ENCODE measurements at places on chromosomes 3 and 15.

- ATAC-seq, result no peak
These were observed 809.7 kb downstream of the NR2F2 start for GRCh38 chr15:97140216-97140615.

DNA sequence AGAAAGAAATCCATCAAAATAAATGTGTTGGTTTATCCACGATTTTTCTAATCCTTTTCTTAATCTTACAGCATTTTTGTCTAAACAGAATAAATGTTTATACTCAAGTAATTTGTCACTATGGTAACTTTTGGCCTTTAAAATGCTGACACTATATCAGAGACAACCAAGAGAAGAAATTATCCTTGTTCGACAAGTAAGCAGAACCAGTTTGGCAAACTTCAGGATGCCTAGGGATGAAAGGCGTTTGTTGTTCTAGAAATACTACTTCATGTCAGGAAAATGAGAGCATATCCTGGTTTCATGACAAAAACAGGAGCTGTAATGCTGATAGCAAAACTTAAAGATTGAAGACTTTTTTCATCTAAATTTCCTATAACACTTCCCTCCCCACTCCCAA, 308.0 kb upstream of the ATP11B start:
- peak; percentile 78 for ATAC-seq

- no peak for ATAC-seq
These were observed 24.3 kb upstream of the HEG1 start for GRCh38 chr3:125080077-125080476.

DNA sequence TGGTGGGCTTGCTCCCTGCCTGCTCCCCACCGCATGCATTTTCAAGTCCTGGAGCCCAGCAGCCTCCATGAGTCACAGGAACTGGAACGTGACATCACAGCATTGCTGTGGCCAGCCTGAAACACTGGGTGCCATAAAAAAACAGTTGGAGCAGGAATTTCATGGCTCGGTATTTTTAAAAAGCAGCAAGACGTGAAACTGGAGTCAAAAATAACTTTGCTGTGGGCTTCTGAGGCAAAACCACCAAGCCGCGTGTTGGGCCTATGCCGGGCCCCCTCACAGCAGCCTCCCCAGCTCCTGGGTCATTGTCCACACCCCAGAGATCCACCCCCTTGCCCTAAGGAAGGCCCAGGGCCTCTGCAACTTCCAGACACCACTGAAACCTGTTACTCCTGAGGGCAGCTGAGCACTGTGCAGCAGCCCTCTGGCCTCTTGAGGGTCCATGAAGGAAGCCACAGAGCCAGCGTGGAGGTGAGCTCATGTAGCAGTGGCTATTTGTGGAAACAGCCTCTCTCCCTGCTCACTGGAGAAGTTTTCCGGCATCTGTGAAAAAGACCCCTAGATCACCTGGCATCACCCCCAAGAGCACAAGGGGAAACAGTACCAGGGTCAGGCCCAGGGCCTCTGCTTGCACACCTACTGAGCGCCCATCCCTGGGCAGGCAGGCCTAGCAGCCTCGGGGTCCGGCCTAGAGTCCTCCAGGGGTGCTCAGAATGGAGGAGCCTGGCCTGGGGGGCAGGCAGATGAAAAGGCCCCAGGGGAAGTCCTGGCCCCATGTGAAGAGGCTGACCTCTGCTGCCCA, 34.0 kb upstream of the DUSP7 start:
- no peak for ATAC-seq

GRCh38 chr3:132285620-132285945, 31.6 kb upstream of the ACP3 start:
- no peak for ATAC-seq

DNA sequence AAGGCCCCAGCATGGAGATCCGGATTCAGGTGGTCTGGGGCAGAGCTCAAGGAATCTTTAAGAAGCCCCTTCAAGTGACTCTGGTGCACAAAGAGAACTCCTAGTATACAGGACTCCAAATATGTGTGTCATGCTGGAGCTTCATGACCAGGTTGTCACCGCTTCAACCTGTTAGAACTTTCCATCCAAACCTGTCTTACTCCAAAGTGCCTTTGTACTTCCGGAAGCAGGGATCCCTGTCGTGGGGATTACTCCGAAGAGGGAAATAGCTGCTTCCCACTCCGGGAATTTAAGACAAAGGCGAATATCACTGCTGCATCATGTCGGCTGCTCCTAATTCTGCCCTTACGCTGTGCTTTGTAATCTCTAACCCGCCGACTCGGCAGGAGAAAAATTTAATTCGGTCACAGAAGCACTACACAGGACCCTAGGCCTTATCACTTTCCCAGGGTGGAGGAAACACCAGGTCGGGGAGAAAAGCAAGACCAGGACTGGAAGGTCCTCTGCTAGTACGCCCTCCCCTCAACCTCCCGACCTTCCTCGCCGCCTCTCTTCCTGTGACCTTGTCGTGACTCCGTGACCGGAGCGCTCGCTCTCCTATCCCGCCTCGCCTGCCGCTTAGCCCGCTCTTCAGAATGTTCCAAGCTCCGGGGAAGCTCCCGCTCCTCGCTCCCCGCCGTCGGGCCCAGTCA, 730 bp downstream of the HIGD1A start:
- ATAC-seq, result peak; percentile 58

GRCh38 chr3:187958432-187959003, 195.4 kb upstream of the LPP start:
- no peak for ATAC-seq

- ATAC-seq, result no peak
These were observed 5.1 kb downstream of the ACAA1 start for GRCh38 chr3:38131621-38132369.

- no peak for ATAC-seq
These were observed 109.8 kb upstream of the TRPM1 start for GRCh38 chr15:31211353-31211752.

DNA sequence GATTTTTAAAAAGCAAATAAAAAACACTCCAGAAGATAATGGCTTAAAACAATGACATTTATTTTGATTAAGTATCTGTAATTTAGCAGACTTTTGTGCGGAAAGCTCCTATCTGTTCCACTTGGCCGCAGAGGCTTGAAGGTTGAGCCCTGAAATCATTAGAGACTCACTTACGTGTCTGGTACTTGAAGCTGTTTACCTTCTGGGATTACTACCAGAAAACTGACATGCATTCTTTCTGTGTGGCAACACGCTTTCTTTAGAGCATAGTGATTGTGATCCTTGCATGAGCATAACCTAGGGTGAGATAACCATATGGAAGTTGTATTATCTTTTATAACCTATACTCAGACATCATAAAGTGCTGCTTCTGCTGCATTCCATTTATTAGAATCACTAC, 298.5 kb downstream of the SI start:
- ATAC-seq, result no peak

GRCh38 chr3:28978092-28978491, 302.8 kb upstream of the RBMS3 start:
- ATAC-seq, result no peak

- no peak for ATAC-seq
These were observed 13.4 kb downstream of the WDR72 start for GRCh38 chr15:53746101-53746500.

- peak; percentile 22 for ATAC-seq
These were observed 9.1 kb downstream of the RBM15B start for GRCh38 chr3:51400166-51400565.

DNA sequence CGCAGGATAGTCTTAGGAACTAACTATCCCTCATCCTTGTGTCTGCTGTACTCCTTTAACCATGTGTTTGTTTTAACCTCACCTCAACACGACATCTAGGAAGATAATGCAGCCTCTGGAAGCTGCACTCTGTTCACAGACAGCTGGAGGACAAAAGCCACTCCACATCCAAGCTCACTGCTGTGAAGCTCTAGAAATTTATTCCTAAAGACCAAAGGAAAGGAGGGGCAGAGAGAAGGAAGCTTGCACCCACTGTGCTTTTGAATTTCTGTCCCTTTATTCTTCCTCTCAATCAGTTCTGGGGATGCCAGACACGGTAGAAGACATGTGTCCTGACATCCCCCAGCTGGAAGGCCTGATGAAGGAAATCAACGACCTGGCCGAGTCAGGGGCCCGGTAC, 182.9 kb upstream of the CHRM5 start:
- no peak for ATAC-seq

GRCh38 chr3:122104515-122105194, 49.5 kb downstream of the CD86 start:
- no peak for ATAC-seq

GRCh38 chr3:134833453-134834163, 38.5 kb downstream of the EPHB1 start:
- ATAC-seq, result no peak

GRCh38 chr3:55543181-55543614, 56.1 kb upstream of the WNT5A start:
- ATAC-seq, result no peak

- ATAC-seq, result no peak
These were observed 166.4 kb downstream of the CADPS start for GRCh38 chr3:62708638-62709373.

- ATAC-seq, result no peak
These were observed 568.7 kb upstream of the BCHE start for GRCh38 chr3:166405896-166406295.

GRCh38 chr3:11559816-11560633, 83.7 kb downstream of the VGLL4 start:
- ATAC-seq, result no peak

DNA sequence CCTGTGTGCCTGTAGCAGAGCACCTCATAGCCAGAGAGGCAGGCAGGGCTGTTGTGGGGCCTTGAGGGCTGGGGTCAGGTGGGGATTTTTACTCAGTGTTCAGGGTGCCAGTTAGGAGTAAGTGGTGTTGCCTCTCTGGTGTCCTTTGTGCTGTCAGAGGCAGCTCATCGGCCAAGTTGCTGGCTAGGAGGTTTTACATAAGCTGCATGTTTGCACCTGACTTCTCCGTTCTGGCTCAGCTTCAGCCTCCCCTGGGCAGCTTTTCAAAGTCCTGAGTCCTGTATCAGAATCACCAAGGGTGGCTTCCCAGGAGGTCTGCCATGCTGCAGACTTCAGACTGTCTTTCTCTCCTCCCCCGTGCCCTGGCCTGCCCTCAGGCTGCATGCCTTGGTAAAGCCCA, 242.6 kb upstream of the TPM1 start:
- no peak for ATAC-seq

DNA sequence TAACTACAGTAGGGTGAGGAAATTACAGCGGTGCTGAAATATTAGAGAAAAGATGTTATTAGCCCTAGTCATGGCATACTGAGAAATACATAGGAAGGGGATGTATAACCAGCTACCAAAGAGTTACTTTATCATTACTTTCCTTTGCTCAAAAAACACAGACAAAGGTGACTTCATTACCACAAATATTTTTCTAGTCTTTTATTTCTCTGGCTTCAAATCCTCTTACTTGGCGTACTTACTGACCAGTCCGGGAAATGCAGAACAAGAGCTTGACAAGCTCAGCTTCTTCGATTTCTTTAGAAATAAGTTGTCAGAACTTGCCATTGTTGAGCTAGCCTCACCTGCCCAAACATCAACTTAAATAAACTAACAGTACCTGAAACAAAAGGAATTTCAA, 142.1 kb upstream of the TMCO5A start:
- no peak for ATAC-seq

DNA sequence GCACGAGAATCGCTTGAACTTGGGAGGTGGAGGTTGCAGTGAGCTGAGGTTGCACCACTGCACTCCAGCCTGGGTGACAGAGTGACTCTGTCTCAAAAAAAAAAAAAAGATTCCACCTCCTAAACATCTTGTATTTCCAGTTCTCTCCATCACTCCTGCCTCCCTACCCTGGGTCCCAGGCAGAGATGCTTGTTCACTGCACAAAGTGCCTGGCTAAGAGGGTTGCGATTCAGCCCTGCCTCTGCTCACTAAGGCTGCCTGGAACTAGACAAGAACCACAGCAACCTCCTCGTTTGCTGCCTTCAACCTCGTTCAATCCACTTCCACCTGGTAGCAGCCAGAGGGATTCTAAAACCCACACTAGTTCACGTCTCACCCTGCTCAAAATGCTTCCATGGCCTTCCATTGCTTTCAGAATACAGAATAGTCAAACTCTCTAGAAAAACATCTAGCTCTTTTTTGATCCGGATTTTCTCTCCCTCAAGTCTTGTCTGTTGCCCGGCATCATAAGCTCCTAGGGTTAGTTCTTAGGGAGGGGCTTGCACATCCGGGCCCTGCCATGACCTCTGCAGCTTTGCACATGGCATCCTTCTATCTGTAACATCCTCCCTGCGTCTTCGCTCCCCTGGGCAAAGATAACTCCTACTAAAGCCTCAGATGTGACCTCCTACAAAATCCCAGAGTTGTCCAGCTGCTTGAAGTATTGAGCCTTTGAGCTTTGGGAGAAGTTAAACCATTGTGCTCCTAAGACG, 1.0 kb upstream of the MCM2 start:
- no peak for ATAC-seq

GRCh38 chr15:56532721-56533460, 68.0 kb upstream of the MNS1 start:
- ATAC-seq, result no peak

GRCh38 chr3:122642935-122643334, 37.7 kb upstream of the PARP14 start:
- no peak for ATAC-seq

- no peak for ATAC-seq
These were observed 165.0 kb downstream of the NR1D2 start for GRCh38 chr3:24110051-24110450.

DNA sequence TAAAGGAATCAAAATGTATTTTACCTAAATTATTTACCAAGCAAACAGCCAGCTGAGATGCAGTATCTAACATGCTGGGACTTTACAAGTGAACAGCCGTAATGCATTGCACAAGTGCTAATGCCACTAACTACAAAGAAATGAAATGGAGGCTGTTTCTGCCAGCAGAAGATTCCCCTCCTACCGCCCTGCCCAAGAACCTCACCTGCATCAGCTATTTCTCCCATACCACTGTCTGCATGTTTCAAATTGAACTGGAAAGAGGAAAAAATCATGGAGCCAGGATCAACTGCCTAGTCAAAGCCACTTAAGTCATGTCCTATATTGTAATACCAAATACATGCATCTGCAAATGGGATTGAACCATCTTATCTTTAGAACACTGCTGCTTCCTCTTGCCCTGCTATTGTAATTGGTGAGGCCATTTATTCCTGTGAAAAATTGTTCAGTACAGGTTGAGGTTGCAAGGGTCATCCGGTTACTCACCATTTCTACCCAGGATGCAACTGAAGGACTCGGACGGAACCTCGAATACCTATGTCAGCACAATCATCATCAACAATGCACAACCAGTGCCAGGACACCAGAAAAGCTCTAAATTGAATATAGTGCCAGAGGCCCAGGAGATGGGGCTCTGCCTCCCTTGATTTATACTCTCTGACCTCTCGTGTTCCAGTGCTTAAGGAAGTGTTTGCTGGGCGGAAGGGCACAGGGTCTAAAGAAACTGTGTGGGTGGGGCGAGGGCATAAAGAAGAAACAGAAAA, 27.5 kb downstream of the ANXA2 start:
- ATAC-seq, result peak; percentile 7

GRCh38 chr3:50259432-50260026, 9.4 kb upstream of the SEMA3B start:
- ATAC-seq, result no peak

- ATAC-seq, result no peak
These were observed 24.3 kb downstream of the SNX33 start for GRCh38 chr15:75671730-75672602.

Measured in esophagus mucosa (tissue), 1 donor.